A549 treated with CpdA at 1 μM for 4 hours (cell line): ENCODE measurements at places on chromosomes 7 and 10. TPM values are rescaled to one million over a fixed set of nuclear protein-coding genes. Genes with fewer than 3 reads are reported as not detected.

Gene TRIM8
- total RNA-seq: 39.0 to 48.6 TPM (median 46.8 TPM) in 5 replicates

Gene CDK1
- total RNA-seq: 83.6 to 107 TPM (median 92.5 TPM) in 5 replicates

Gene TYW1
- 15.3 to 17.4 TPM (median 16.0 TPM) in 5 replicates for total RNA-seq

Gene DOCK1
- 20.7 to 25.9 TPM (median 24.2 TPM) in 5 replicates for total RNA-seq

Gene UCMA
- not detected in 5 replicates for total RNA-seq

Gene AGFG2
- 11.3 to 15.4 TPM (median 12.6 TPM) in 5 replicates for total RNA-seq
